AG08396 (cell line): ENCODE measurements at places on chromosomes 6 and 20.

DNA sequence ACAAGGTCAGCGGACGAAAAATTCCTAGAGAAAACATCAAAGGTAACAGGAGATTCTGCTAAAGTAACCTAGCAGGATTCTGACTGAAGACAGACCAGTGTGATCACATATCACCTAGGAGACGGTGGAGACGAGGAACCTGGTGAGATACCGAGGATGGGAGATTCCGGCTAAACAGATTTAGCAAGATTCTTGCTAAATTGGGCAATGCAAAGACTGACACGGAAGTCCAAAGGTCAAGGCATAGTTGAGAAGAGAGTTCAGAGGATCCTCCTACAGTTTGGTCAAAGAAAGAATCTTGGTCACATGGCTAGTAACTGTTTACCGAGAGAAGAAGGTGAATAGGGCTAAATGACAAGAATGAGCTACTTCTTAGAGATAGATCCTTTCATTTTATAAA is 61.1 kb downstream of the TMEM170B start:
- no peak for DNase-seq

DNA sequence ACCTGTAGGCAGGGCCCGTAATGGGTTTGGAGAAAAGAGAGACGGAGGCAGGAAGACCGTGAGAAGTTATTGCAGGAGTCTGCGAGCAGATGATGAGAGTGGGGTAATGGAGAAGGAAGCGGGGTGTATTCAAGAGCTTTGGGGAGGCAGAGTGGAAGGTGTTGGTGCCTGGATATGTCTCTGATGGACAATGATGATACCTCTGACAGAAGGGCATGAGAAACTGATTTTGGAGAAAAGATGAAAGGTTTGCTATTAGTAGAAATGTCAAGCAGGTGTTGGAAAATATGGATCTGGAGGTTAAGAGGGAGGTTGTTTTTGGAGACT is 69.4 kb downstream of the CDC5L start:
- no peak for DNase-seq

DNA sequence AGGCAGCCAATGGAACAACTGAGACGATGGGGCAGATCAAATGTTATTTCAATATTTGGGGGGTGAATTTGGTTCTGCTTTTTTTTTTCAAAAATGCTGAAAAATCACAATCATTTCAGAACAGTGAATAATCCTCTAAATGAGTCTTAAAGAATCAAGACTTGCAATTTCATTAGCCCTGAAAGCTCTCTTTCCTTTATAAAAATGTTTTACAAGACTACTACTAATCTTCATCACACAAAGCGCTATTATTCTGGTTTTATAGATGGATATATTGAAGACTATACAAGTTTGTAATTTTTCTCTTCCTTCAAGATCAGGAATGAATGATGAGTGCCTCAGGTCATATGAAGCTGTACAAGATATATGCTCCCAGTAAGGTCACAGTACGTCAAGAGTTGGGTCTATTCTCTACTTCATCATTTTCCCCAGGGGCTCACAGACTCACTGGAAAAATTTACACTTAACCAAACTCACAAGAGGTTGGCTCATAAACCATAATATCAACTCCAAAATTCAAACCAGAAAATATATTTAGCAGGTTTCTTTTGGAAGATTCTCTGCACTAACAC is 19.5 kb downstream of the RNF24 start:
- no peak for DNase-seq

DNA sequence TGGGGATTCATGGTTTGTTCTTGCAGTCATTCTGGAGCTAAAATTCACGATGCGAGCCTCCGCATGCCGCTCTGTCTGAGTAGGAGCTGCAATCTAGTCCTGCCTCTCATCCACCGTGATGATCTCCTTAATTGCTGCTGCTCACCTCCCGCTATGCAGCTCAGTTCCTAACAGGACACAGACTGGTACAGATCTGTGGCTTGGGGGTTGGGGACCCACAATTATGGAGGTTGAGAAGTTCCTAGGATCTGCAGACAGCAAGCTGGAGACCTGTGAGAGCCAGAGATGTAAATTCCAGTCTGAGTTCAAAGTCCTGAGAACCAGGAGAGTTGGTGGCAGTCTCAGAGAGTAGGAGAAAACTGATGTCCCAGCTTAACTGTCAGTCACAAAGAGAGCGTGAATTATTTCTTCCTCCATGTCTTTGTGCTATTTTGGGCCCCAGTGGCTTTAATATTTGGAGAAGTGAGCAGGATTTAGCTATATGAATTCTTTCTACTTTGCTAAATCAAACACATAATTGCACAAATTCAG is 378.7 kb upstream of the MAN1A1 start:
- no peak for DNase-seq

DNA sequence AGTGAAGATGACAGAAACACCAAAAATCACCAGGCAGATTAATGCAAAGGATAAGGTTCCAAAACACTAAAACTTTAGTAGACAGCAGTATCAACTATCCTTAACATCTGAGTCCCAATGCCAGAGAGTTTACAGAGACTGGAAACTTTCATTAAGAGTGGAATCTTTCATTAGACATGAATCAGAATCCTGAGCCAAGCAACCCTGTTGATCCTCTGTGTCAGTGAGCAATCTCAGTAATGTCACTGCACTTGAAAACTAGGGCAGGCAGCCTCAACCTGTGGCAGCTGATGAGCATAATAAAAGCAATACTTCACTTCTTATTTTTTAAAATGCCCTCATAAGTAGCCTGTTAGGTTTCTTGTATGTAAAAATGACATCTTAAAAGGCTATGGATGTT is 252.8 kb upstream of the PLN start:
- DNase-seq: no peak

DNA sequence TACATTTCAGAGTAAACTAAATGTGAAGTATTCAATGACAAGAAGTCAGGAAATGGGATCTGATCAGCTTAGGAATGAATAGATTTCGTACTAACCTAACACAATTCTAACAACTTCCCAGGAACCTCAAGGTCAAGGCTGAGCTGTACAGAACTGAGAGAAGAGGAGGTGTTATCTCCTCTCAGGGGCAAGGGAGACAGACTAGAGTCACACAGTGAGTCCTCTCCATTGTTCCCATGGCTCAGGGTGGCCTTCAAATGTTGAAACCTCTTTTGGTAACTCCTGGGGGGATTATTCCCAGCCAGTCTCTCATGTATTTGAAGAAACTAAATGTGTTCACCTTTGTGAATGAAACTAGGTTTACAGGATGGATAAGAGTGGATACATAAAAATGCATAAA is 27.7 kb downstream of the ELOVL2 start:
- DNase-seq: no peak

- DNase-seq: no peak
Observed at GRCh38 chr6:117729613-117730012, 54.3 kb downstream of the NUS1 start.

DNA sequence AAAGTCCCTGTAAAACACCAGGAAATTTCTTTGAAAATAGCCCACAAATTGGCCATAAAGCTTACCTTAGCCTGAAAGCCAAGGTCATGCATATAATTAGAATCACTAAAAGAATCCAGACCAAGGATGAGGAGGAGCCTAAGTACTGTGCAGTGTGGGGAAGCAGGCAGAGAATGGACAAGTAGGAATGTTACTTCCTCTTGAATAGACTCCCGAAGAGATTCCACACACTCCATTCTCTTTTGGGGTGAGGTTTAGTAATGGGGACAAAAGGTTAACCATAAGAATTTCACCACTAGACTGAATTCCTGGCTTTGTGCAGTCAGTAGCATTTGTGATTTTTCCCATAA is 27.5 kb upstream of the MARCKS start:
- DNase-seq: no peak
